Cerebellar cortex (tissue), 1 donor: ENCODE measurements at places on chromosomes 2 and 18.

GRCh38 chr2:85540133-85540648, 1.2 kb downstream of the MAT2A start:
- no peak for DNase-seq

DNA sequence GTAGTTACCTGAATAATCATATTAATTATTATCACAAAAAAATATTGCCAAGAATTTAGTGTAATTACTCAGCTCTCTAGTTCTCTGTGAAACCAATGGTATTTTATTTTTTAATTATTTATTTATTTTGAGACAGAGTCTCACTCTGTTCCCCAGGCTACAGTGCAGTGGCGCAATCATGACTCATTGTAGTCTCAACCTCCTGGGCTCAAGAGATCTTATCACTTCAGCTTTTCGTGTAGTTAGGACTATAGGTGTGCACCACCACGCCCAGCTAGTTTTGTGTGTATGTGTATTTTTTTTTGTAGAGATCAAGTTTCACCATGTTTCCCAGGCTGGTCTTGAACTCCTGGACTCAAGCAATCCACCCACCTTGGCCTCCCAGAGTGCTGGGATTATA, 440.4 kb upstream of the CDH20 start:
- no peak for DNase-seq

GRCh38 chr2:160308915-160309314, 108.8 kb upstream of the ITGB6 start:
- DNase-seq = no peak

- DNase-seq = no peak
Measured at GRCh38 chr2:69092857-69093256, 79.9 kb downstream of the ANTXR1 start.

DNA sequence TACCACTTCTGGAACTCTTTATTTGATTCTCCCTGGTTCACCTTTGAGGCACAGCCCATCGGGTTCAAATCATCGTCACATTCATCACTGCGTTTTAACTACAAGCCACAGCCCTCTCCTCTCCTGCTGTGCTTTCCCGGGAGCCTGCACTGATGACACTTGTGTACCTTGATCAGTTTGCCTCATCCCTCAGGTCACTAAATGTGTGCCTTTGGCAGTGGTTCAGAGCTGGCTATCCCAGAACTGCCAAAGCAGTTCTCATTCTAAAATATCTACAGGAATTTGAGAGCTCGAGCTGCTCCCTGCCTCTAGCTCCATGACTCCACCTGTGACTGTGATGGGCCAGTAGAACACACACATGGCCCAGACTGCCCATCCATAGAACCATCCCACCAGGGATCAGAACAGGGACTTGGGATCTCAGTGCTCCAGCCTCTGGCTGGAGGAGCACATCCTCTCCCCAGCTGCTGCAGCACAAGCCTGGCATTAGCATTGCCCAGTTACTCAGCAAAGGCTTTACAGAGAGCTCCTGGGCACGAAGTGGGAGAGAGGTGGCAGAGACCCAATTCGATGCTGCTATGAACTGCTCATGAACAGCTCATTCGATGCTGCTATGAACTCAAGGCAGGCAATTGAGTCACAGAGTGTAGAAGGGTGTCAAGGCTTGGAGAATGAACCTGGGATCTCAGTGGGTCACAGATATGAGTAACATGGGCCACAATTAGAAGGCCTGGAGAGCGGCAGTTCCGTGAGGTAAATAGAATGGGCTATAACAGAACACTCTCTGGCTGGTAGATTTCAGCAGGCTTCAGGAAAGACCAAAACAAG, 41.9 kb downstream of the EVA1A start:
- DNase-seq = no peak

- DNase-seq = no peak
Measured at GRCh38 chr2:236768393-236769140, 198.9 kb downstream of the ACKR3 start.

DNA sequence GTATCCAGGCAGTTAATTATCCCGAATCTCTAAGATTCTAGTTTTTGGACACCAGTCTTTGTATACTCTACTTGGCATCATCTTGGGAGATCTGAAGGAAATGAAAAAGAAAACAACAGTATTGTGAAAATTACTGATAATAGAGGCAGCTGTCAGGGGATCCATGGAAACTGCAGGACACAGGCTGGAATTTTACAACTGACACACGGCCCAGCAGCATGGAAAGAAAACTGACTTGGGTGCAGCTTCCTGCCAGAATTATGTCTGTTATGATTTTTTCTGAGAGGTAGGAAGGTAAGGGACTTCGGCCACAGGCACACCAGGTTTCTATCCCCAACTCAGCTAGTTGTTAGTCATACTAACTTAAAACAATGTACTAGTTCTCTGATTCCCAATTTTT, 57.7 kb upstream of the ERBB4 start:
- DNase-seq = no peak

DNA sequence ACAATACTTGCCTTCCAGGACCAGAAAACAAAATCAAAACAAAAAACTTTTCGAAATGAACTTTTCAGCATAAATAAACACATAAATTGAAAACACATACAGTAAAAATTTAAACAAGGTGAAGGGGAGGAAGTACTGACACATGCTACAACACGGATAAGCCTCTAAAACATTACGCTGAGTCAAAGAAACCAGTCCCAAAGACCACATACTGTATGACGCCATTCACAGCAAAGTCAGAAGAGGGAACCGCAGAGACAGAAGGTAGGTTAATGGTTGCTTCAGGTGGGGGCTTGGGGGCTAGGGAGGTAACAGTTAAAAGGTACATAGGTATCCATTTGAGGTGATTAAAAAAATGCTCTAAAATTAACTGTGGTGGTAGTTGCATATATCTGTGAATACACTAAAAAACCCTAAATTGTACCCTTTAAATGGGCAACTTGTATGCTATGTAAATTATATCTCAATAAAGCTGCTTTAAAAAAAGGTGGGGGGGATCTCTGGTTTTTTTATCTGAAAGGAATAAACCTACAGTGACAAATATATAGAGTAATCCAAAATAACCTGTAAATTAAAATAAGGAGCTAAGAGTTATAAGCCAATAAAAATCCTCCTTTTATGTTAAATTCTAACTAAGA, 7.1 kb downstream of the COX7A2L start:
- no peak for DNase-seq
